Activated T-helper 1 cell treated with Interleukin-2 at 50 U/mL for 16 hours (primary cell): ENCODE measurements at places on chromosomes 16 and 17.
A peak's percentile ranks its signal among the peaks of the same experiment; 100 is the strongest.

DNA sequence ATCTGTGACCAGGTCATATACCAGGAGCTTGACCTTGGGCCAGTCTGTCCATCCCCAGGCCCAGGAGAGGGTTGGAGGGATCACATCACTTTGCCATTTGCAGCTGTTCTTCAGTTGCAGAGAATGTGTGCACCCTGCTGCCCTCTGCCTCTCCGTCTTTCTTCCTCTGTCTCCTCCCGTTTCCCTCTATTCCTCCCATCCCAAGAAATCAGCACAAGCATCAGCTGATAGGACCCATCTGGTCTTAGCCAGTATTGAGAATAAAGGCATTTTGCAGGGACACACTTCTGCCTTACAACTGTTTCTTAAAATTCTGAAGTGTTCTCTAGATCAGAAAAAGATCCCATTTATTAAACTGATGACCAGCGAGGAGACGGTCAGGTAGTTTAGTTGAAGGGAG, 368.7 kb downstream of the CPPED1 start:
- no peak for DNase-seq

- DNase-seq, result no peak
Measured at GRCh38 chr16:12497526-12497925, 306.2 kb downstream of the CPPED1 start.

GRCh38 chr16:578870-579405, 9.2 kb downstream of the PIGQ start:
- peak; percentile 33 for DNase-seq

DNA sequence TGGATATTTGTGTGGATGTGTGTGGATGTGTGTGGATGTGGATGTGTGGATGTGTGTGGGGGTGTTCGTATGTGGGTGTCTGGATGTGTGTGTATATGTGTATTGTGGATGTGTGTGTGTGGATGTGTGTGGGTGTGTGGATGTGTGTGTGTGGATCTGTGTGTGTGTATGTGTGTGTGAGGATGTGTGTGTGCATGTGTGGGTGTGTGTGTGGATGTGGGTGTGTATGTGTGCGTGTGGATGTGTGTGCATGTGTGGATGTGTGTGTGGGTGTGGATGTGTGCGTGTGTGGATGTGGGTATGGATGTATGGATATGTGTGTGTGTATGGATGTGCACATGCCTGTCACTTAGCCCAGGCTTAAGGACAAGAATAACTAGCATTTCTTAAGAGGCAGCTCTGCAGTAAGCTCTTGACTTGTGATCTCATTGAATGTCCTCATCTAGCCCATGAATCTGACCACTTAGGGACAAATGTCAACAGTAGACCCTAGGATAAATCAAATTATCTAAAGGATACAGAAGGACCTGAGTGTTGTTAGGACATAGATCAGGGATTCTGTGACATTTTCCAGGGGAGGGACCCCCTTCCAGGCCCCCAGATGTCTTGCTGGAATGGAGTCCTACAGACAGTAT, 83.5 kb downstream of the BMERB1 start:
- no peak for DNase-seq

GRCh38 chr16:50989047-50989446, 162.0 kb downstream of the SALL1 start:
- DNase-seq, result no peak

DNA sequence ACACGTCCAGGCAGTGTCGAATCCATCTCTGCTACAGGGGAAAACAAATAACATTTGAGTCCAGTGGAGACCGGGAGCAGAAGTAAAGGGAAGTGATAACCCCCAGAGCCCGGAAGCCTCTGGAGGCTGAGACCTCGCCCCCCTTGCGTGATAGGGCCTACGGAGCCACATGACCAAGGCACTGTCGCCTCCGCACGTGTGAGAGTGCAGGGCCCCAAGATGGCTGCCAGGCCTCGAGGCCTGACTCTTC, 7.2 kb upstream of the CD68 start:
- no peak for DNase-seq

- DNase-seq, result no peak
Measured at GRCh38 chr16:13492046-13492445, 427.9 kb upstream of the ERCC4 start.

- no peak for DNase-seq
Measured at GRCh38 chr16:28931801-28932225, at the start of gene CD19. CD19 (plus strand) TSS chr16:28931971; CDS start chr16:28932001, 30 bp downstream.
